Coronary artery (tissue), 2 donors: ENCODE measurements at places on chromosomes 6 and 20.

DNA sequence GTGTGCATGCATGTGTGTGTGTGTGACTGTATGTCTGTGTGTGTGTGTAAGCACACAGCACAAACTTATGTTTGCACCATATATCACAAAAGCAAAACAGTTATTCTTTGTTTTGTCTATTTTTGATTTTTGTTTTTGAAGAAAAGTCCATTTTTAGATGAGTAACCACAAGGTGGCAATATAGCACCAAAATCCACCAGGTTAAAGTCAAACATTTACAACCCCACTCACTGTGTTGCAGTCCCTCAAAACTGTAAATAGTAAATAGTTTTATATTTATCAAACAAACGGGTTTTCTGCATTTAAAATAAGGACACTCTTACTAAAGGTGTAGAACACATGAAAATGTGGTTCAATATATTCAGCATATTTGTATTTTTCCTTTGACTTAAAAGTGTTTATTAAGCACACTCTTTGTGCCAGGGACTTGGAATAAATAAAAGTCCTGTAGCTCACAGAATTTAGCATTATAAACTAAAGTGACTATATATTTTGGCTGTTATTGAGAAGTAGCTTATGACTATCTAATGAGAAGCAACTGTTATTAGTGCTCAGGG is 118.5 kb downstream of the GFRAL start:
- no peak for DNase-seq

- peak; percentile 81 for DNase-seq
Observed at GRCh38 chr20:23161968-23162696, 76.0 kb upstream of the CD93 start.

- DNase-seq, result no peak
Observed at GRCh38 chr6:63348836-63349235, 29.1 kb upstream of the LGSN start.

GRCh38 chr20:61849822-61850221 is 215.9 kb downstream of the TAF4 start:
- DNase-seq, result no peak
